CD4-positive, alpha-beta T cell treated with Interferon alpha-2 for 1 hour (primary cell): ENCODE measurements at places on chromosomes 1 and 21.

DNA sequence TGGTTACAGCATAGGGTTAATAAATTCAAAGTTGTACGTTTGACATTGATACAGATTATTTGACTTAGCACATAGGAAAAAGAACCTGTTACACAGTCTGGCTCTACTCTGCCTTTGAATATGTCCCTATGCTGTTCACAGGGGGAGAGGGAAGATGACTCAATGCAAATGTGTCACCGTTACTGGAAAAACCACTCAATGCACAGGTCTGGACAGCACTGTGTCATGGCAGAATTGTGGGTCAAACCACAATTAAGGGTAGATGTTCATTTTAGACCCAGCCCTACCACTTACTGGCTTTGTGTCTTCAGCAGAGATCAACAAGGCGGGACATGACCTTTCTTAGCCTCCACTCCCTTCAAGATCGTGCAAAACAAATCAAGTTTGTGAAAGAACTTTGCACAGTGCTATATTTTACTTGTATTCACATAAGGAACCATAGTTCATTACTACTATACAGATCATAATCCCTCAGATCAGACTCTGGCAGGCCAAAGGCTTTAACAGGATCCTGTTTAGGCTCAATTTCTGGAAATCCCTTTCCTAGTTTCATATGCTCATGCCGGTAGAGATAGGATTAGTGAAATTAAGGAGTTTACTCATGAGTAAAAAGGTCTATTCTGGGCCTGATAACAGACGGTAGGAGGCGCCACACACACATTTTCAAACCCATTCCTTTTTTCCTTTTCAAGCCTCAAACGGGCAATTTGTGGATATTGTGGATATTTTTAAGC lies 22.1 kb downstream of the EIF2D start:
- DNase-seq = peak; percentile 72

GRCh38 chr21:37711286-37711829 lies 204.9 kb downstream of the KCNJ6 start:
- no peak for DNase-seq

- no peak for DNase-seq
These were observed 5.4 kb upstream of the RPS6KA1 start for GRCh38 chr1:26524181-26524580.

DNA sequence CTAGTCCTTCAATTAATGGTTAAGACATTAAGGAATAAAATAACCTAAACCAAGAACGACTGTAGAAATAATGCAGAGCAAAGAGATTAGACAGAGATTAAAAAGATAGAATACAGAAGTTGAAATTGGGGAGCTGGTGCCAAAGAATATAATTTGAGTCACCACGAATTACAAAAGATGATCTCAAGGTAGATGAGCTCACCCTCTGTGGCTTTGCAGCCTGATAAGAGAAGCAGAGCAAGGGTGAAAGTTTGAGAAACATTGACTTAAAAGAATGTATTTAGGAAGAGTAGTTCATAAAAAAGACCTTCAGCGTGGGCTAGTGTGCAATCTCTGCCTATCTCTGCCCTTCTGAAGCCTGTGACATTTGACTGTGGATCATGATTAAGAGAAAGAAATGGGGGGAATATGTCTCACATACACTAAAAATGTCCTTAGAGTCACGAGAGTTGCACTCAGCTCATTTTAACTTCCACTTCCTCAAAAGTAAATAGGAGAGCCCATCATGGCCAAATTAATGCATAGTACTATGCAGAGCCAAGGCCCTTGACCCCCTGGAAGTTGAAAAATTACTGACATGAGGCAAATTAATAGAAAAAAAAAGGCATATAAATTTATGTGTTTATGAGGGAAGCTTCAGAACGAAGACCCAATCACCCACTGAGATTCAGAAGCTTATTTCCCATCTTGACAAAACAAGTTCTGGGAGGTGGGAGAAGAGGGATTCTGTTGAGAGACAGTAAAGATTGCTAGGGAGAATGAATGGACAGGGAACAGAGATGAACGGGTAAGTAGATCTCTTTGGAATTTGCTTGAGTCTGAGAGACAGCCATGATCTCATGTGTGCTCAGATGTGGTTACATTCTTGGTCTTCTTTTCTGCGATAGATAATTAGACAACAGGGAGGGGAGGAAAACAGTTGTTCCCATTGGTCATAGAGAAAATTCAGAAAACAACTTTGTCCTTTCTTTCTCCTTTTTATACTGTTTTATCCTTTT lies 395.4 kb upstream of the LRRC7 start:
- no peak for DNase-seq

GRCh38 chr1:36136535-36136934 lies 11.5 kb upstream of the COL8A2 start:
- DNase-seq = no peak

DNA sequence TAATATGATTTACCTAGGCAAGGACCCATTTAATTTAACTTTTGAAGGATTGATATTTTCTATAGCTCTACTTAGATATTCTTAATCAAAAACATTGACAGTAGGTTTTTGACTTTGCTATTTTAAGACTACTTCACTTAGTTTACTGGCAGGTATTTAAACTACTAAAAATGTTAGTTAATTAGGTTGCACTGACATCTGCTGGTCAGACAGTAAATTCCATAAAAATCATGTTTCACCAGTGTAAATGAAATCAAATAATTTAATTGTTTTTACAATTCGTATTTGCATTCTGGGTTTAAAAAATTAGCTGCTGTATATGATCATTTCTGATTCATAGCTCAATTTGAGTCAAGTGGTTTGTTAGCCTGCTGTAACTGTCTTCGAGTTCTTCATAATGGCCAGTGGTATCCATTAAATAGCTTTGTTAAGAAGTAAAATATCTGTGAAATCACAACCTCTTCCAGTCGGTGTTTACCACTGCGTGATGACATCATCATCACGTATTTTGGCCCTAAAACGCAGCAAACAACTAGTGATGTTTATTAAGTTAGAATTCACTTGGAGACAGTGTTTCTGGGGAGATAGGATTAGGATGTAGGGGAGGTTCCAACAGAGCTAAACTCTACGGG lies 26.2 kb downstream of the EXTL2 start:
- no peak for DNase-seq

DNA sequence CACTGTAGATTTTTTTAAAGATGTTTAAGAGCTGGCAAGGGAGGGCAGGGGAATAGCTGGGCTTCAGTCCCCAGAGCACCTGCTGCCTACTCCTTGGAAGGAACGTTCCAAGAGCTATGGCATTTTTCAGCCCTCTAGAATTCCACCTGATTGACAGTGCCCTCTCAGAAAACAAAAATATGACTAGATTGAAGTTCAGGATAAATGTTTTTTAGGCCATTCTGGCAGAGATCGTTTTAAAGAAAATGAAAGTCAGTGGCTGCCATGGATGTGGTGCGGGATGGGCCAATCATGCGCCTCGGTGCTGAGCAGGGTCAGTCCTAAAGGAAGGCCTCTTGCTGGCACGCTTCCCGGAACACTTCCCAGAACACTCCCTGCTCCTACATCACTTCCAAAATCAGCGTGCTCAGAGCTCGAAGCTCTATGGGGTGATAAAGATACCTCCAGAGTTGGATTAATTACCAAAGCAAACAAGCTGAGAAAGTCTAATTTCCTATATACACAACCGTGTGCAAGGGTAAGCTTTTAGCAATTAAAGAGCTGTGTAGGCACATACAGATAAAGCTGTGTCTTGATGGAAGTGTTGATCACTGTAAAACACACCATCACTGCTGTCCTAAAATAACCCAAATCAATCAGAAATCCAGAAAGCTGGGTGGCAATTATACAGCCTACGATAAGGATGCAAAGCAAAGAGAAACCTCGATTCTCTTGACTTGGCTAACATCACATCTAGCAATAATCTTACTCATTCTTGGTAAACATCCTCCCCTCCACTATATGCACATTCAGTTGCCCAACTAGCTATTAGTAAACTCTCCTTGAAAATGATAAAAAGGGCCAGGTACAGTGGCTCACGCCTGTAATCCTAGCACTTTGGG lies 34.6 kb downstream of the TGFBR3 start:
- no peak for DNase-seq
